ENCODE measurements at places on chromosomes 5 and 9.

GRCh38 chr9:92404042-92404836, at the start of gene OGN:
Gene OGN, minus strand, starts transcription at chr9:92404578. Its CDS starts 1,171 bp downstream, at chr9:92403407.
- DNase-seq: no peak

DNA sequence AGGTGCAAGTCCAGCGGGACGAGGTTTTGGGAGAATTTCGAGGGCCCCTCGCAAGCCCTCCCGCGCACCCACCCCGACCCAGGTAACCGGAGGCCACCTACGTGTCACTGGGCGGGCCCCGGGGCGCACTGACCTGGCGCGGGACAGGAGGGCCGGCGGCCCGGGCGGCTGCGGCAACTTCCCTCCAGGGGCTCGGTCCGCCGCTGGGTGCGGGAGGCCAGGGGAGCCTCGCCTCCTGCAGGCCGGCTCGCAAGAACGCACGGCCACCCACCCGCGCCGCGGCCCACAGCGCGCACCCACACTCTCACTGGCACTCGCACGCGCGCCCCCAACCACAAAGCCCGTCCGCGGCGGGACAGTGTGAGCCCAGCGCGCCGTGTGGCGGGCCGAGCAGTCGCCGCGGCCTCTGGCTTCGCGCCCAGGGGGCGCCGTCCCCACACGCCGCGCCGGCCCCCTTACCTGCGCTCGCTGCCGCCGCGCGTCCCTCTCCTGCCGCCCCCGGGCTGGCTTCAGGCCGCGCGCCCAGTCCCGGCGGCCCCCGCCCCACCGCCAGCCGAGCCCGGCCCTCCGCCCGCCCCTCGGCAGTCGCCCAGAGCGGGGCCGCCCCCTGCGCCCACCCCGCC, 451 bp downstream of the LPAR1 start:
- no peak for DNase-seq

- no peak for DNase-seq
Measured at GRCh38 chr9:92942688-92943616, 4.4 kb upstream of the FGD3 start.

- peak; percentile 45 for DNase-seq
Measured at GRCh38 chr5:94793816-94794198, 175.3 kb downstream of the SLF1 start.

- DNase-seq: no peak
Measured at GRCh38 chr5:145557345-145557744, 277.8 kb downstream of the PRELID2 start.

DNA sequence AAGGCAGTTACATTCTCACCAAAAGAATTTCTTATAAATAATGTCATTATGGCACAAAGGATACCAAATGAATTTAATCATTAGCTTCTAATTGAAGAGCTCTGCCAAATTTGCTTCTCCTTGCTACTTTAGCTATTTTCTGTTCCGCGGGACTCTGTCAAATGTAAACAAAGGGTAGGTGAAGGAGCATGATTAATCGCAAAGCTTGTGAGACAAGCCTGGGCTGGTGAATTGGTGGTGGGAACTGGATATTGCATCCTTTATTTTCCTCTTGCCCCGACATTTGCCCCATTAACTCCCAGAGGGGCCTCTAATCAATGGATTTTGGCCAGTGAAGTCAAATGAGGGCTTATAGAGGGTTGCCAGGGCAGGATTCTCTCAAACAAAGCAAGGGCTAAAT, 234.2 kb upstream of the RFX3 start:
- DNase-seq: no peak

DNA sequence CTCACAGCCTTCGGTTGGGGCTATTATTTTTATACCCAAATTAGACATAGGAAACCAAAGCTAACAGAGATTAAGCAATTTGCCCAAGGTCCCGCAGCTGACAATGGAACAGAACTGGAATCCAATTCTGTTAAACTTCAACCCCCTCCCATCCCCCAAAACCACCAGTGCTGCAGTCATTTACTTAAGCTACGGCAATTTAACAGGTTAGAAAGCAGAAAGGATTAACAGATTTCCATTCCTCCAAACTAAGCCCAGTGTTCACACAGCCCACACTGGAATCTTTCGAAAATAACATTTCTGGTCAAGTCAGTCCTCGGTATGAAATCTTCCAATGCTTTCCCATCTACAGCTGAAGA, 1023.1 kb upstream of the DMAC1 start:
- DNase-seq: no peak

- peak; percentile 24 for DNase-seq
Measured at GRCh38 chr5:131635684-131636572, 899 bp upstream of the RAPGEF6 start.

GRCh38 chr5:137604348-137605095, 105.4 kb upstream of the SPOCK1 start:
- DNase-seq: peak; percentile 81

DNA sequence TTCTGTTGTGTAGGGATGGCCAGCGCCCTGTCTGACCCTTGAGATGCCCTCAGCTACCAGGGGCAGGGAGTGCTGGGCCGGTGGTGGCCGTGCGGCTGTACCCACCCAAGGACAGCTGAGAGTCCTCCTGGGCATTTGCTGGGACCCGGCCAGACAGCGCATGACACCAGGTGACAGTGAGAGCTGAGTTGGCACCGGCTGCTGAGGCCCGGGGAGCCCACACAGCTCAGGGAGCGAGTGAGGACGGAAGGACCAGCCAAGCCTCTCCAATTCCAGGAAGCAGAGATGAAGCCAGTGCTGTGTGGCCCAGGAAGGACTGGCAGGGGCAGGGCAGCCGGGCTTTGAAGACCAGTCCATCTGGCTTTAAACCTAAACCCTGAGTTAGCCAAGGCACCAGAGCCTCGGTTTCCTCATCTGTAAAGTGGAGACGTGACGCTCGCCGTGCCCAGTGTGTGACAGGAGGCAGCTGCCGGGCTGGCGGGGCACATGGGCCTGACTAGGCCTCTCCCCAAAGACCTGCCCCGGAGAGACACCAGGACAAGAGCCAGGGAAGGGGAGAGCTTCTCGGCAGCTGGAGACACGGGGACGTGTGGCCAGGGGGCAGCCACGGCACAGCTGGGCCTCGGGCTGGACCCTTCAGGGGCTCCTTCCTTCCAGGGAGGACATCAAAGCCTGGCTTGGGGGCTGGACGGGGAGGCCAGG, 3.0 kb upstream of the AGPAT2 start:
- no peak for DNase-seq

DNA sequence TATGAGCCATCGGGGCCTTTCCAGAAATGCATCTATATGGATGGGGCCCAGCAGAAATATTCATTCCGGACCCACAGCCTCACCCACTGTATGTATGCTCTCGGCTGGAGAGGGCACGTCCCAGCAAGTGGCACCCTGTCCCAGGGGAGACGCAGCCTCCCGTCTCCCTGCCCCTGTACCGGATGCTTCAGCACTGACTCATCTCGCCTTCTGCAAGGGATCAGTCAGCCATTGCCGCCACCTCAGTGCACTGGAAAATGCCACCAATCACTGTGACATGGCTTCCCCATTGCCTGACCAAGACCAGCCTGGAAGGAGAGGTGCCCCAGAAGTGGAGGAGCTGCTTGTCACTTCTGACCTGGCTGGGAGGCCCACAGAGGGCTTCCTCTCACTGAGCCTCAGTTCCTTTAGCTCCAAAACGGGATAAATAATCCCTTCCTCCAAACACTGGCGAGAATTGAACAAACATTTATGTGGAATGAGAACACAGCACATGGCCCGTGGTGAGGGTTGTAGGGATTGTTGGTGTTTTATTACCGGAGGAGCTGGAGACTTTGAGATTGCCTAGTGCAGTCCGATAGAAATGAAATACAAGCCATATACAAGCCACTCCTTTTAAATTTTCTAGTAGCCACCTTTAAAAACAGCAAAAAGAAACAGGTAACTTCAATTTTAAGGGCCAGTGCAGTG, 43.9 kb upstream of the ORM1 start:
- DNase-seq: no peak

GRCh38 chr5:40429258-40430100, 250.2 kb upstream of the PTGER4 start:
- DNase-seq: no peak

- peak; percentile 61 for DNase-seq
Measured at GRCh38 chr9:124420991-124421543, 5.8 kb upstream of the PSMB7 start.

- DNase-seq: no peak
Measured at GRCh38 chr5:37882636-37883035, 42.8 kb upstream of the GDNF start.

- no peak for DNase-seq
Measured at GRCh38 chr9:137708590-137709284, 89.9 kb downstream of the EHMT1 start.

GRCh38 chr5:118467103-118467502, 521.2 kb downstream of the DTWD2 start:
- DNase-seq: no peak

- no peak for DNase-seq
Measured at GRCh38 chr9:113380869-113381378, 4.1 kb upstream of the HDHD3 start.

DNA sequence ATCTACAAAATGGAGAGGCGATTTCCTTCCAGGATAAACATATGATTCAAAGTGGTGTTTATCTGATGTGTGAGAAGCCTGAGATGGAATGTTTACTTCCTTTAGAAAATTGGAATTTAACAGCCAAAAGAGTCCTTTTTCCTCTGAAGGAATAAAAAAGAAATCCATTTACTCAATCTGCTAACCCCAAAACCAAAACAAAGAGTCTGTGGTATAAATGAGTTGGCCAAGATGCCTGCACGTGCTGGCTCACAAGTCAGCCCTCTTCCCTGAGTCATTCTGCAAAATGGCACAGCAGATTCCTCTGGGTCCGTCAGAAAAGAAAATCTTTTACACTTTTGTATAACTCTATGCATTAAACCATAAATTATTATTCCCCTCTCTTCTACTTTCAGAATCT, 60.8 kb downstream of the EBF1 start:
- DNase-seq: no peak

DNA sequence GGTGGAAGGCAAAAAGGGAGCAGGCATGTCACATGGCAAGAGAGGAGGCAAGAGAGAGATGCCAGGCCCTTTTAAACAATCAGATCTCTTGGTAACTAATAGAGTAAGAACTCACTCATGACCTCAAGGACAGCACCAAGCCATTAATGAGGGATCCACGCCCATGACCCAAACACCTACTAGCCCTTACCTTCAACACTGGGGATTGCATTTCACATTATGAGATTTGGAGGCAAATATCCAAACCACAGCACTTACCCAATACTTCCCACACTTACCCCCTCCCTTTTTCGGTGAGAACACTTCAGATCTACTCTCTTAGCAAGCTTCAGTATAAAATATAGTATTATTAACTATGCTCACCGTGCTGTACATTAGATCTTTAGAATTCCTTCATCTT, 41.9 kb downstream of the ZNF354A start:
- no peak for DNase-seq

DNA sequence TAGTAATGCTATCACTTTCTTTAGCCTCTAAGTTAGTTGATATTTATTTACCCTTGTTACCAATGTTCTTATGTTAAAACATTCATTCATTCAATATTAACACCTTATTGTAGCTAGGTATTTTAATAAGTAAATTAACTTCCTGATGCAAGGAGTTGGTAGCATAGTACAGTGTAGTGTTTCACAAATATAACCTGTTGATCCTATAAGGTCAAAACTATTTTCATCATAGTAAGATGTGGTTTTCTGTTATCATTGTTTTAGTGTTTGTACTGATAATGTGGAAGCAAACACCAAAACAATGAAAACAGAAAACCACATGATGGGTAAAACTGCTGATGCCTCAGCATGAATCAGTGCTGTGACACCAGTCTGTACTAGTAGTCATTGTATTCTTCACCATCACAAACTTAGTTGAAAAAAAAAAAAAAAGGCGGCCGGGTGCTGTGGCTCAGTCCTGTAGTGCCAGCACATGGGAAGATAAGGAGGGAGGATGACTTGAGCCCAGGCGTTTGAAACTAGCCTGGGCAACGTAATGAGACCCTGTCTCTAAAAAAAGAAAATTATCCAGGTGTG, 36.5 kb downstream of the ZCCHC7 start:
- DNase-seq: no peak

GRCh38 chr5:174384509-174384947, 339.0 kb downstream of the NSG2 start:
- DNase-seq: no peak

DNA sequence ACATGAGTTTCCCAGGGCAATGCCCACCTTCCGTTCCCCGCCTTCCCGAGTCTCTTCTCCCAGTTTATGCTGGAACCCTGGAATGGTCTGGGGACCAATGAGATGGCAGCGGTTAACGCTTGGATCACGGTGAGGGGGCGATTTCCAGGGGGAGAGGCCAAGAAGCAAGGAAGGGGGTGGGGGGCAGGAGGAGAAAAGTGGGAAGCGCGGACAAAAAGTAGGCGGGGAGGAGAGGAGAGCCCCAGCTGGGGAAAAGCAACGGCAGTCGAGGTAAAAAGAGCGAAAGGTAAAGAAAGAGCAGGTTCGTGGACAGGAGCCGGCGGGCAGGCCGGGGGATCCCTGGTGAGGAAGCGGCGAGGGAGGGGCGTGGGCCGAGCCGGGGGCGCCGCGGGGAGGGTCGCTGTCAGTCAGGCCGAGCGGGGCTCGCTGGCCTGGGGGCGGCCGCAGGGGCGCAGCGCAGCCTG, 508 bp upstream of the SNCAIP start:
- no peak for DNase-seq

- DNase-seq: no peak
Measured at GRCh38 chr5:115820846-115821245, 4.4 kb upstream of the CDO1 start.

GRCh38 chr5:139821806-139822552, 26.4 kb downstream of the PSD2 start:
- no peak for DNase-seq

- no peak for DNase-seq
Measured at GRCh38 chr5:138212828-138213160, 329 bp downstream of the CDC23 start.

GRCh38 chr9:100724886-100725285, 147.0 kb downstream of the CAVIN4 start:
- DNase-seq: no peak

DNA sequence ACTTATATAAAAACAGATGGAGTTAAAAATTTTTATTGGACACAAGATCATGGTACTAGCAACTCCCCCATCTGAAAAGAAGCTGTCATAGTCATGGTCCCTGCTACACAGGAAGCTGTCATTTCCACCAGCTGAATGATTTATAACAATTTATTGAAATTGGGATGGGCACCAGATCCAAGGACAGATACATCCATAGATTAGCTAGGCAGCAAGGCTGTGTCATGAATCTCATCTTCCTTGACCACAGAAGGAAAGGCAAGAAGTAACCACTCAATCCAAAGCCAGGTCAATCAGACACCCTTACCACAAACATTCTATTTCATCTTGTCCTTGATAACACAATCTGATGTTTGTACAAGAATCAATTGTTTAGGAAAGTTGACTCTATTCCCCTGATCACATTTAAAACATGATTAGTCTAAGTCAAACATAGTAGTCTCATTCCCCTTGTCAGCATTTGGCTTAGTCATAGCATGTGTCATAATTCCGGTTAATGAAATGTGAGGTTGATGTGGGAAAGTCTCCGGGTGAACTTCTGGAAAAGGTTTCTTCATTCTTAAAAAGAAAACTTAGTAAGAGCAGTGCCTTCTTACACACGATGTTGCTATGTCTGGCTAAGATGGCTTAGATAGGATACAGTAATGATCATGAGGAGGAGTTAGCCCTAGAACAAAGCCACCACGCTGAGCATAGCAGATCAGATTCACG, 462.6 kb upstream of the PAPPA start:
- no peak for DNase-seq

- DNase-seq: no peak
Measured at GRCh38 chr9:135283671-135284070, 195.9 kb upstream of the PPP1R26 start.

GRCh38 chr5:99378443-99378842, 449.6 kb upstream of the CHD1 start:
- no peak for DNase-seq

GRCh38 chr9:107933516-107933915, 443.9 kb upstream of the KLF4 start:
- DNase-seq: no peak

GRCh38 chr5:181246276-181247049, 2.8 kb upstream of the RACK1 start:
- DNase-seq: peak; percentile 62
